ENCODE measurements at places on chromosomes 11 and 22.

DNA sequence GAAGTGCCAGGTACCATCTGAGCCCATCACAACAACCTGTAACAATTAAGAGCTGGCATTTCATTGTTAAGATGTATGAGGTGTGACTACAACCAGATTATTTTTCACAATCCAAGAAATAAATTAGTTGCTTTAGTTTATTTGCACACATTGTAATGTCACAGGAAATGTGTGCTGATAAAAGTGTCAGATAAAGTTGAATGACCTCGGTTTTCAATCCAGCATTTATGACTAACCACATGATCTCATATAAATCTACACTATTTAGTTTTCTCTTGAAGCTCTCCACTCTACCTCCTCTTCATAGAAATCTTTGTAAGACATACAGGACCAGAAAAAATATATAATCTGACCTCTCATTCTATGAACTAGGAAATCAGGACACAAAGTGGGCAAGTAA lies 166.2 kb downstream of the PGR start:
- no peak for DNase-seq

DNA sequence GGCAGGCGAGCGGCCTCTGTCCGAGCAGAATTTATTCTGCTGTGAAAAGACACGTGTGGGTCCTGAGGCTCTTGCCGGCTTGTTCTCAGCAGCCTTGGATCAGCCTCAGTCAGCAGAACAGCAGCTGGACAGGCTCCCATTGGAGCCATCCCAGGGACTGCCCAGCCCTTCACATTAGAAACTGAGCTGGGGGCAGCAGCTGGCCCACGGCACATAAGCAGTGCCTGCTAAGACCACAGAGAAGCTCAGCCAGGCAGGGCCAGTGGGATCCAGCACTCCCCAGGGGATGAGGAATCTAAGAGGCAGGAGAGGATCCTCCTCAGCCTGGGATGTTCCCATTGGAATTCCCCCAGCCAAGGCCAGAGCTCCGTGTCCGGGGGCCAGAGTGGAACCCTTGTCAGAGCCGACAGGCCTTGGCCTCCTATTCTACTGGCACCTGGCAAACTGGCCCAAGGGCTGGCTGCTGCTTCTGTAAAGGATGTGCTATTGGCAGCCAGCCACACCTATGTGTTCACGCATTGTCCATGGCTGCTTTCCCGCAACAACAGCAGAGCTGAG lies 18.2 kb downstream of the RTN4R start:
- peak; percentile 84 for DNase-seq

DNA sequence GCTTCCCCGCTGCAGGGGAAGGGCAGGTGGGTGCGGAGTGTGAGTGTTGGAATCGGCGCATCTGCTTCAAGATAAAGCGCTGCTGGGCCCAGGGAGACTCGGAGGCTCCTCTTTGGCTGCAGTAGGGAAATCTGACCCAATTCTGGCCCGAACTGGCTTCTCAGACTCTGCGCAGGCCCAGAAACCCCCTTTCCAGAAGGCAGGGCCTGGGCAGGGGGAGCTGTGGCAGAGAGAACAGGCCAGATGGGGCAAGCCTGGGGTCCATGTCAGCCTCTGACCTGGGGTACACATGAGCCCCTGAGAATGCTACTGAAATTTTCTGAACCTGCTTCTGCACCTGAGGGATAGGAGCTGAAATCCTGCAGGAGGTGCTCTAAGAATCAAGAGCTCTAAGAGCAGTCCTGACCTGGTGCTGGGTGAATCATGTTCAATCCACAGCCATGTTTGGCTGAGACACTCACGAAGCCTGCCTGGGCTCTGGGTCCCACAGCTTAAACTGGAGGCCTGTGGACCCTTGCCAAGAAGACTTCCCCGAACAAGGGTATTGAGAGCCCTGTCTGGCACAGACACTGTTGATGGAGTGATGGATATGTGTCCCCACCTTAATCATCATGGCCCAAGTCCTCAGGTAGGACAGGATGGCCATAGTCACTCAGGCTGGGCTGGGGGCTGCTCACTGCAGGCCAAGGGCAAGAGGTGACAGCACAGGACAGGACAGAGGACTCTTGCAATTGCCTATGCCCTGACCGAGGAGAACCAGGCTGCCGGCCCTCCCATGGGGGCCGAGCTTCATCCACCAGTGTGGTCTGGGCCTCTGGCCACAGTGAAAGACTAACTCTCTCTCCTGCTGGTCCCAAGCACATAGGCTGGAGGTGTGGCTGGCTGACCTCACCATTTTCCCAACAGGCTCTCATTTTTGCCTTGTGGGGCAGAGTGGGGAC lies 6.9 kb downstream of the RAB3IL1 start:
- peak; percentile 68 for DNase-seq

DNA sequence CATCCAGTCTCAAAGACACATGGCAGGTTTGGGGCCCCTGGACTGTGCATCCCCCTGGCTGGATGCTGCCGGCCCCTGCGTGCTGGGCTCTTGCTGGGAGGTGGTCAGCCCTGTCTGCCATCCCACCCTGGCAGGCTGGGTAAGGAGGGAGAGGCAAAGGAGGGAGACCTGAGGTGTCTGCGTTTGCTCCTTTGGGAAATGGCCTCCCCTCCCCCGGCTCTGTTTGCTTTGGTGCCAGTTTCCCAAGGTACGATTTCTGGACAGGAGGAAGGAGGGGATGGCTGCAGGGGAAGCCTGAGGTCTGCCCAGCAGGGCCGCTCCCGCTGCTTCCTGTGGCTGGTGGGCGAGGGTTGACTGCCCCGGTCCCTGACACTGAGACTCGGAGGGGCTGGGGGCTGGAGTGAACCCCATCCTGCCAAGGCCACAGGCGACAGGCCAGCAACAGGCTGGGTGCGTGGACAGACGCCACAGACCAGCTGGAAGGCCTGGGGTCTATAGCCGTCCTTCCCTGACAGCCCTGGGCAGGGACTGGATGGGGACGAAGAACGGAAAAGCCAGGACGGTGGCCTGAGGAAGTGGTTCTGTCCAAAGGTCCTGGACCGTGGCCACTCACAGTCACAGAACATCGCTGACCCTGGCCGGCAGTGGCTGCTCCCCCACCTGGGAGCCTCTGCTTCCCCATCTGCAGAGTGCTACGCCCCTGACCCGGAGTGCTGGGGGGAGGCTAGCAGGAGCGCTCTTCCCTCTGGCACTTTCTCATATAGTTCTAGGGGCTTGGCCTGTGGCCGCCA lies 38.0 kb downstream of the OSBPL5 start:
- DNase-seq = peak; percentile 57

Measured in muscle of back (tissue), 13 donors.